ENCODE measurements at places on chromosomes 12 and 14.

GRCh38 chr14:58068306-58068705 is 83.7 kb downstream of the ARMH4 start:
- no peak for DNase-seq

DNA sequence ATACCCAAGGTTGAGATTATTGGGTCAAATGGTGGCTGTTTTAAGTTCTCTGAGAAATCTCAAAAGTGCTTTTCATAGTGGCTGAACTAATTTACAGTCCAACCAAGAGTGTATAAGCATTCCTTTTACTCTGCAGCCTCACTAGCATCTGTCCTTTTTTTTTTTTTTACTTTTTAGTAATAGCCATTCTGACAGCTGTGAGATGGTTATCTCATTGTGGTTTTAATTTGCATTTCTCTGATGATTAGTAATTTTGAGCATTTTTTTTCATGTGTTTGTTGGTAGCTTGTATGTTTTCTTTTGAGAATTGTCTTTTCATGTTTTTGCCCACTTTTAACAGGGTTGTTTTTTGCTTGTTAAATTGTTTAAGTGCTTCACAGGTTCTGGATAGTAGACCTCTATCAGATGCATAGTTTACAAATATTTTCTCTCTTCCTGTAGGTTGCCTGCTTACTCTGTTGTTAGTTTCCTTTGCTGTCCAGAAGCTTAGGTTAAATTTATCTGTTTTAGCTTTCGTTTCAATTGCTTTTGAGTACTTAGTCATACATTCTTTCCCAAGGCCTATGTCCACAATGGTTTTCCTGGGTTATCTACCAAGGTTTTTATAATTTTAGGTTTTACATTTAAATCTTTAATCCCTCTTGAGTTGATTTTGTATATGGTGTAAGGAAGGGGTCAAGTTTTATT is 881.3 kb upstream of the SEL1L start:
- no peak for DNase-seq

GRCh38 chr12:54341378-54342300 is 16.7 kb downstream of the COPZ1 start:
- DNase-seq, result no peak

GRCh38 chr12:92627511-92627910 is 75.3 kb upstream of the PLEKHG7 start:
- DNase-seq, result no peak

- no peak for DNase-seq
Observed at GRCh38 chr14:31479027-31479426, 8.8 kb downstream of the GPR33 start.

- DNase-seq, result no peak
Observed at GRCh38 chr12:32515137-32515873, 115.9 kb downstream of the FGD4 start.

DNA sequence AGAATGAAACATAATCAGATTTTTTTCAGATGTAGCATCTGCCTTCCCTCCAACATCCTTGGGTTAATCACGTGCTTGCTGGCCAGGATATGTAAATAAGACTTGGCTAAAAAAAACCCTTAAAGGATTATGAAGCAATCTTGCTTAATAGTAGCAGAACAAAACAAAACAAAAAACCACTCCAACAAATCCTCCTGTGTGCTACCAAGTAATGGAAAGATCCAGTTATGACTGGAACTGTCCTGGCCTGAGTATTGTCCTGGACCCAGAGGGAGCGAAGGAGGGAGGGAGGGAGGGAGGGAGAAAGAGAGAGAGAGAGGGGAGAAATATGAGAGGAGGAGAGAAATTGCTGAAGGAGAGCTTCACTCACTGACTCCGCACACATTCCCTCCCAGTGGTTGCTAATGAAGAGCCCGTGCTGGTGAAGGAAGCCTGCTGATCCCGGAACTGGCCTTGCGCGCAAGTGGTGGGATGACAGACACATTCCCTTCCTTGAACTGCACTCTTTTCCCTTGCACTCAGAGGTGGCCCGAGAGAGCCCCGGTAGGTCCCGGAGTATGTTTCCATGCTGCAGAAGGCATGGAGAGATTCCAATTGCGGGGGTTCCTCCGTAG is 57.2 kb downstream of the HMGA2 start:
- no peak for DNase-seq

DNA sequence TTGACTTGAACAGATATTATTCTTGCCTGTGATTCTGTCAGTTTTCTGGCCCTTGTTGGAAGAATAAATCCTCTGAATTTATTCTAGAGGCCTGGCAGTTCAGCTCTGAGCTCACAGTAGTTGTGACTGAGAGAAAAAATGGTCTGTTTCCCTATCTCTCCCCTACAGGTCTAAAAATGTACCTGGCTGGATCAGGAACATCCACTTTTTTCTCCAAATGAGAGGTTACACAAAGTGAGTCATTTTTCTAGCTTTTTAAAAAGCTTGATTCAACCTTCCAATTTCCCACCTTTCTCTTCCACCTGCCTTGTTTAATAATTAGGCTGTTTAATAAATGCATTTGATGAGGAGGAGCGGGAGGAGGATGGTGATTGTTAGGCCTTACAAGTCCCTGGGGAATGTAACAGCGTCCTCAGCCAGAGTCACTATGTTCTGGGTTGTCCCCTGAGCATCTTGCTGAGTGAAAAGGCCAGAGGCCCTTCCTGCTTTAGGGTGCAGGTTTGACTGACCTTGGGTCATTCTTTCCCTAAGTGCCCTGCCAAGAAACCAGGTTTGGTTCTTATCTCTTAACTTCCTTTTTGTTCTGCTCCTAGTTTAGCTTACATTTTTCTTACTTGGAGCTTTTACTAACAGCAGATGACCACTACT is 91.7 kb upstream of the FUT8 start:
- no peak for DNase-seq

GRCh38 chr12:16027002-16027401 is 115.9 kb downstream of the DERA start:
- no peak for DNase-seq

GRCh38 chr14:89351516-89352404 is 65.3 kb downstream of the FOXN3 start:
- peak; percentile 56 for DNase-seq

GRCh38 chr12:18145924-18146323 is 55.9 kb upstream of the RERGL start:
- DNase-seq, result no peak

GRCh38 chr12:43011383-43011926 is 421.9 kb upstream of the PRICKLE1 start:
- DNase-seq, result no peak

- no peak for DNase-seq
Observed at GRCh38 chr12:58640314-58640713, 280.0 kb downstream of the LRIG3 start.

- DNase-seq, result no peak
Observed at GRCh38 chr12:12441843-12442461, 85.1 kb downstream of the BORCS5 start.

DNA sequence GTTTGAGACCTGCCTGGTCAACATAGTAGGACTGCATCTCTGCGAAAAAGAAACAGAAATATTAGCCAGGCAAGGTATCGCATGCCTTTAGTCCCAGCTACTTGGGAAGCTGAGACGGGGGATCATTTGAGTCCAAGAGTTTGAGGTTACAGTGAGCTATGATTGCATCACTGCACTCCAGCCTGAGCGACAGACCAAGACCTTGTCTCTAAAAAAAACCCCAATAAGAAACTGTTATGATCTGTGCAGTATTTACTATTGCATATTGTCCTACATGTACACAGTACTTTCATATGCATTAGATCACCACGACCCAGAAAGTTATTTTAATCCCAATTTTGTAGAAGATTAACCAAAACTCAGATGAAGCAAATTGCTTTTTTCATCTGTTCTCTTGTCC is 187.5 kb downstream of the PCNX1 start:
- DNase-seq, result no peak

DNA sequence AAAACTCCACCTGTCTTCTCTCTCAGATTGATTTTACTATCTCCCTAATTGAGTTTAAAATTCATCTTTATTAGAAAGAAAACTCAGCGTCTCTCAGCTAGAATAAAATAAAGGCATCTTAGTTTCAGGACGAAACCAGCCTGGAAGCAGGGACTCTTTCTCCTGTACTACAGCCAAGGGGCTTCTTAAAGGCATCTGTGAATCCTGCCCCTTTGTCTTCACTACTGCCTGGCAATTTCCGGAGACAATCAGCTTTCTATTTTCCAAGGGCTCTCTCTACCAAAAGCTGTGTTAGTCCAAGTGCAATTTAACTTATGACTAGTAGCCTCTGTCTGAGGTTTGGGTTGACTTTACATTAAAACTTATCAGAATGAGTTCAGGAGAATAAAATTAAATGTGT is 623.3 kb upstream of the FOXG1 start:
- DNase-seq, result no peak

GRCh38 chr12:129530984-129531383 is 372.8 kb downstream of the TMEM132D start:
- DNase-seq, result no peak

GRCh38 chr14:49907186-49907585 is 14.3 kb downstream of the ARF6 start:
- DNase-seq, result no peak

DNA sequence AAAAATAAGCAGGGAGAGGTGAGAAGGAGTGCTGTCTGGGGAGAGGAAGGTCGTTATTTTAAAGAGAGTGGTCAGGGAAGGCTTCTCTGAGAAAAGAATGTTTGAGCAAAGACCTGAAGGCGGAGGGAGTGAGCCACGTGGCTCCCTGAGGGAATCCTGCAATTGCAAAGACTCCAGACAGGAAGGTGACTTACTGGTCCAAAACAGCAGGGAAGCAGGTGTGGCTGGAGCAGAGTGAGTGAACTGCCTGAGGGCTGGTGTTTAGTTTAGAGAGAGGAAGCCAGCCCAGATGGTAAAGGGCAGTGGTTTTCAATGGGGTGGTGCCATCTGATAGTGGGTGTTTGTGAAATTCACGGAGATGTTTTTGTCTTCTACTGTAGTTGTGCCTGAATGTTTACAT is 58.8 kb upstream of the LTA4H start:
- no peak for DNase-seq

DNA sequence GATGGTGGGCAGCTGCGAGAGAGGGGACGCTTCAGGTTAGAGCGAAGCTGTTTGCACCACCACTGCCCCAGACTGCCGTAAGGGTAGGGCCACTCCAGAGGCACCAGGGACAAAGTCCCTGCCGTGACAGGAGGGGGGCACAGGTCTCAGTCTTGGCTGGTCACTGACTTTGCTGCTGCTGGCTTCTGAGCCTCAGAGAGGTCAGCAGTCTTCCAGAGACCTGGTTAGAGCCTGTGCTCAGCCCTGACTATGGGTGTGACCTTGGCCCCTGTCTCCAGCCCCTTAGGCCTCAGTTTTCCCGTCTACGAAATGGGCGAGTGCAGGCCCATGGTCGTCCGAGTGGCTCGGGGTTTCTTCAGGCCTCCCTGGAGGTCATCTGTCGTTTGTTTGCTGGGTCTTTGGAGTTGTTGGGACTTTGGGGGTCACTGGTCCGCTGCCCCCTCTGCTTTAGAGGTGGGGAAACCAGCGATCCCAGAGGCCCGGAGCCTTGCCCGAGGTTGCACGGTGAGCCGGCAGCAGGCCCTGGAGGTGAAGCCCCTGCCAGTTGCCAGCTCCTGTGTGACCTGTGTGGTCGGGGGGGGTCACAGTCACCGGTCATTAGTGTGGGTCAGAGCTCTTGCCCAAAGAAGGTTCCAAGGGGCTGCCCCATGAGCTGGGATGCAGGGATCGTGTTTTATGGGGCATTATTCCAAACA is 15.3 kb downstream of the MEG3 start:
- no peak for DNase-seq

GRCh38 chr12:89236237-89236636 is 116.1 kb downstream of the DUSP6 start:
- no peak for DNase-seq

DNA sequence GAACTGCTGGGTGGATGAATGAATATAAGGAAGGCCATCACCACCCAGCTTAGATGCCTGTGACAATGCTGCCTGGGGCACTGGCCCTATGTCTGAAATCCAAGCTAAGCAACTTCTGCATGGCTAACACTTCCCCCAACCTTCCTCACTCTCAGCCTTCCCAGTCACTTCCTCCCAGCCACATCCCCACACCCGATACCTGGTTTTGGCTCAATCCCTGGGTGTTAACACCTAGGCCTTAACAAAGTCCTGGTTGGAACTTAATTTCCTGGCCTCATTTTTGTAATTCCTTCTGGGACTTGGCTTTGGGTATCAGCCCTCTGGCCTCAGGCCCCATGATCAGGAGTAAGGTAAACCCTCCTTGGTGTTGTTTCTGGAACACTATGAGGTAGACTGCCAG is 110.0 kb downstream of the EFCAB11 start:
- DNase-seq, result no peak

- DNase-seq, result no peak
Observed at GRCh38 chr12:12870465-12870864, 20.9 kb upstream of the GPRC5A start.

DNA sequence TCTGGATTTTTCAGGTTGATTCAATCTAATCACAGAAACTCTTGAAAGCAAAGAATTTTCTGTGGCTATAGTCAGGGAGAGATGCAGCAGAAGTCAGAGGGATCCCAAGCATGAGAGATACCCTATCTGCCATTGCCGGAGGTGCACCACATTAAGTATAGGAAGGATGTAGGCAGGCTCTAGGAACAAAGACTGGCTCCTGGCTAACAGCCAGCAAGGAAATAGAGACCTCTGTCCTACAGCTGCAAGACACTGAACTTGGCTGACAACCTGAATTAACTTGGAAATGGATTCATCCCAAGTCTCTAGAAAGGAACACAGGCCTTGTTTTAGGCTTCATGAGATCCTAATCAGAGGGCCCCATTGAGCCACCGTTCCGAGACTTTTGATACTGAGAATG is 364.9 kb upstream of the FLRT2 start:
- no peak for DNase-seq
